ENCODE measurements at places on chromosomes 4 and X.

- no peak for DNase-seq
Measured at GRCh38 chr4:128155231-128155855, 94.2 kb downstream of the LARP1B start.

GRCh38 chrX:98029861-98030260 lies 1146.2 kb downstream of the RPA4 start:
- no peak for DNase-seq

GRCh38 chr4:38180456-38180855 lies 220.3 kb downstream of the PTTG2 start:
- no peak for DNase-seq

- DNase-seq: peak; percentile 16
Measured at GRCh38 chr4:176034499-176034898, 31.1 kb upstream of the WDR17 start.

GRCh38 chrX:14303891-14304290 lies 225.4 kb upstream of the GLRA2 start:
- no peak for DNase-seq

DNA sequence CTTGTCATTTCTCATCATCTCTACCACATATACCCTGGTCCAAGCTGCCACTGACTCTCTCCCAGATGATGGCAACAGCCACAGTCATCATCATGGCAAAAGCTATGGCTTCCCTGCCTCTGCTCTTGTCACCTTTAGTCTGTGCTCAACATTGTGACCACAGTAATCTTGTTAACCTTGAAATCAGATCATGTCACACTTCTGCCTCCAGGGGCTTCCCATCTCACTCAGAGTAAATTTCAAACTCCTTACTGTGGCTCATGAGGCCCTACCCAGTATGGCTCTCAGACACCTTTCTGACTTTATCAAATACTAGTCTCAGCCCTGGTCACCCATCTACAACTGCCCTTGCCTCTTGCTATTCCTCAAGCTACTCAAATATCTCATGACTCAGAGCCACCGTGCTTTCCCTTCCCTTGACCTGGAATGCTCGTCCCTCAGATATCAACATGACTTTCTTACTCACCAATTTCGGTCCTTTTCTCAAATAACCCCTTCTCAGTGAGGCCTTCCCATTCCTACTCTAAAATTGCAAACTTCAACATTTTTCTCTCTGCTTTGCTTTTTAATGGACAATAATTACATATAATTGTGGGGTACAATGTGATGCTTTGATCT lies 41.1 kb upstream of the STIM2 start:
- no peak for DNase-seq

GRCh38 chr4:15653864-15654592 lies 1.1 kb downstream of the FBXL5 start:
- DNase-seq: no peak
